ENCODE measurements at places on chromosomes 1 and 21.

GRCh38 chr1:225470211-225471108 lies 42.6 kb upstream of the LBR start:
- DNase-seq: no peak

- no peak for DNase-seq
Measured at GRCh38 chr1:169266133-169266532, 101.5 kb downstream of the NME7 start.

DNA sequence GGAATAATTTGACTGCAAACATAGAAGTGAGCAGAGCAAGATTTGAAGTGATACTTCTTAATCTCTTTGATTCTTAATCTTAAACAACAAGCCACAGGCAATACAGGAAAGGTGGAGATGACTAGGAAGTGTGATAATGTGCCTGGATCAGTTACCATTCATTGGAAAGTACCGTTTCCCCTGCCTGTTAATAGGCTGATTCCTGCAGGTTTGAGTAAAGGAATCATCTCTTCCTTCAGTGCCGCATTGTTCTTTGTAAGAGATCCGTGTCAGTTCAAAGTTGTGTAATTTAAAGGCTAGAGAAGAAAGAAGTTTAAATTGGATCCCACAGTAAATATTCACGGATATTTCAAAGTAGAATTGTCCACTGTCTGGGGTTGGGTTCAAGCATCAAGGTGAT lies 43.5 kb upstream of the BCL10 start:
- no peak for DNase-seq

DNA sequence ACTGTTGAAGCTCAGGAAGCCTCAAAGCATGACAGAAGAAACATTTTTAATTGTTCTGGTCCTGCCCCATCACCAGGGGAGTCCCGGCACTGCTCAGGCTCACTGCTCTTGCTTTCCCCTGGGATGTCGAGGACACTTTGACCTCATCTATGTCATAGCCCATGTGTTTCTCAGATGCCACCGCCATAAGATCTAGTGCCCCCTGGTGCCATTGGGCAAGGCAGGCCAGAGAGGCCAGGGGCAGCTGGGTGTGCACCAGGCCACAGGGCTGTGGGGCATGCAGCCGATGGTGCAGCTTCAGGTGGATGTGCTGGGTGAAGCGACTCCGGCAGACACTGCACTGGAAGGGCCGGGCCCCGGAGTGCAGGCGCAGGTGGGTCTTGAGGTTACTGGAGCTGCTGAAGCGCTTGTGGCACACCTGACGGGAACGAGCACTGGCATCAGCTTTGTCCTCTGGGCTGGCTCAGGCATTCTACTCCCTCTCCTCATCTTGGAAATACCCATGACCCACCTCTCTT lies 7.7 kb upstream of the CRYBG2 start:
- no peak for DNase-seq

GRCh38 chr1:87064986-87065385 lies 150.6 kb downstream of the HS2ST1 start:
- DNase-seq: no peak

- DNase-seq: no peak
Measured at GRCh38 chr1:112002514-112002913, 13.0 kb upstream of the KCND3 start.

- DNase-seq: no peak
Measured at GRCh38 chr1:246544001-246544400, 22.1 kb downstream of the TFB2M start.

DNA sequence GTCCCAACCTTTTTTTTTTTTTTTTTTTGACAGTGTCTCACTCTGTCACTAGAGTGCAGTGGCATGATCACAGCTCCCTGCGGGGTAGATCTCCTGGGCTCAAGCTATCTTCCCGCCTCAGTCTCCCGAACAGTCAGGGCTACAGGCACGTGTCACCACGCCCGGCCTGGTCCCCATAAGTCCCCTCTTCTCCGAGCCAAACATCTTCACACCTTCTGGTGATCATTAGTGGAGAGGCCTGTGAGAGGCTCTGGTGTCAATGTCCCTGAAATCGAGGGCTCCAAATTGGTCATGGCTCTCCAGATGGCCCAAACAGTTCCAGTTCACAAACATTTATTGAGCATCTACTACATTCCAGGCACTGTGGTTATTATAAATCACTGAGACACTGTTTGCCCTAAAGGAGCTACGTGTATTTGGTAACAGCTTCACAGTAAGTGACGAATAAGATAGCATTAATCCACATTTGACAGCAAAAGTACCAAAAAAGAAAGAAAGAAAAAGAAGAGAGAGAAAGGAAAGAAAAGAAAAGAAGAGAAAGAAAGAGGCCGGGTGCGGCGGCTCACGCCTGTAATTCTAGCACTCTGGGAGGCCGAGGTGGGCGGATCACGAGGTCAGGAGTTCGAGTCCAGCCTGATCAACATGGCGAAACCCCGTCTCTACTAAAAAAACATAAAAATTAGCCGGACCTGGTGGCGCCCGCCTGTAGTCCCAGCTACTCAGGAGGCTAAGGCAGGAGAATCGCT lies 867 bp upstream of the TIMM17A start:
- no peak for DNase-seq

- no peak for DNase-seq
Measured at GRCh38 chr1:84755216-84755615, 65.0 kb upstream of the SSX2IP start.

GRCh38 chr21:26042181-26042876 lies 128.2 kb downstream of the APP start:
- no peak for DNase-seq

GRCh38 chr21:14977814-14978213 lies 87.0 kb downstream of the NRIP1 start:
- DNase-seq: no peak

- no peak for DNase-seq
Measured at GRCh38 chr21:46437096-46437498, 21.6 kb upstream of the DIP2A start.

DNA sequence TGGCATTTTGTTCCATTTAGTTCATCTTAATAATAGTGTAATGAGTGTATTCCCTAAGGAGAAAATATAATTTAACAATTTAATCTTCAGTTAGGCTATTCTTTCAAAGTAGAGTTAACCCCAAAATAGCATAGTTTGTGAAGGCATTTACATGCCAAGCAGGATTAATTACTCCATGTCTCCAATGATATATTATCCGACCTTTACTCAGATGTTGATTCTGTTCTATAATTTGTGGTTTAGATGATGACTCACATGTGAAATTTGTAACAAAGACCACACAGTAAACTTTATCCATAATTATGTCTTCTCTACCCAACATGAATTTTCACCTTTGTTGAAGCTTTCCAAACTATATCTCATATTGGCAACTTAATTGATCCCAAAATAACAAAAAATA lies 2065.2 kb downstream of the MRPL39 start:
- DNase-seq: no peak

GRCh38 chr1:209802117-209802779 lies 3.7 kb downstream of the IRF6 start:
- no peak for DNase-seq

- DNase-seq: no peak
Measured at GRCh38 chr1:66415866-66416265, 118.1 kb upstream of the SGIP1 start.

DNA sequence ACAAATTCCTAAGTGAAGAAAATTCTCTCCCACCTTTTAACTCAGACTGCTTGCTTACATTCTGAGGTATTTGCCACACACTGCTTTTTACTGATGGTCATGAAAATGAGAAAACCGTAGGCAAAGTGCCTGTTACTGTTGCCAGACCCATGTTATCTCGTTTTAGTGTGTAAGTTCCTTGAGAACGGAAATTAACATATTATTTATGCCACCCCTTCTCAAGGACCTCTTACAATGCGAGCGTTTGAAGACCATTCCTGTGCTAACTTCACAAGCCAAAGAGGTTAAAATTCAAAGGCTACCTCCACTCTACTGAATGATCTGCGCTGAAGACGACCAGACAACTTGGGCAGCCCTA lies 509 bp downstream of the NVL start:
- no peak for DNase-seq

Data from activated gamma-delta T cell (primary cell).